HepG2 (cell line): ENCODE measurements at places on chromosomes 4 and X. TPM values are rescaled to one million over a fixed set of nuclear protein-coding genes. Genes with fewer than 3 reads are reported as not detected.

DNA sequence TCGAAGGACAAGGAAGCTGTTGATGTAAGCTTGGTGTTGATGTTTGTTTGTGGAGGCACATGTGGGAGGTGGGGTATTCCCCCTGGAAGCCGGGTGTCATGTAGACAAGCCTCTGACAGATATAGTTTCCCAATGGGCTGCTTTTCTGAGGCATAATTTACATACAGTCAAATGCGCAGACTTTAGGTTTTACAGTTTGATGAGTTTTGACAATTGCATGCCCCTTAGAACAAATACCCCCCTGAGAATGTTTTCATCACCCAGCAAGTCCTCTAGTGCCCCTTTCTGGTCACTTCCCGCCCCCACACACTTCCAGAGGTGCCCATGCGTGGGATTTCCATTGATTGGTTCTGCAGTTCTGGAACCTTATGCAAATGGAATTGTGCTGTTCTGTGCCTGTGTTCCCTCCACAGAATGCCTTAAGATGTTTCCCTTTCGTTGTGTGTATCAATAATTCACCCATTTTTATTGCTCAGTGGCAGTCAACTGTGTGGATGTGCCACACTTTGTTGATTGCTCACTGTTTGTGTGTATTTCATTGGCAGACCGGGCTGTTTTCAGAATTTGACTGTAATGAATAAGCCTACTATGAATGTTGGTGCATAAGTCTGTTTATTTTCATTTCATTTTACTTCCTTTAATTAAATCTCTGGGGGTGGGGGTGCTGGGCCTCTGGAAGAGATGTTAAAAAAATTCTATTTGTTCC is 8.5 kb downstream of the EVC start:
- DNase-seq, result no peak

- no peak for DNase-seq
Measured at GRCh38 chr4:8308856-8309771, 39.6 kb downstream of the HTRA3 start.

GRCh38 chr4:53019485-53020382 is 157.6 kb downstream of the RASL11B start:
- DNase-seq, result peak; percentile 94

GRCh38 chr4:148834804-148835631 is 392.8 kb upstream of the NR3C2 start:
- DNase-seq, result no peak

DNA sequence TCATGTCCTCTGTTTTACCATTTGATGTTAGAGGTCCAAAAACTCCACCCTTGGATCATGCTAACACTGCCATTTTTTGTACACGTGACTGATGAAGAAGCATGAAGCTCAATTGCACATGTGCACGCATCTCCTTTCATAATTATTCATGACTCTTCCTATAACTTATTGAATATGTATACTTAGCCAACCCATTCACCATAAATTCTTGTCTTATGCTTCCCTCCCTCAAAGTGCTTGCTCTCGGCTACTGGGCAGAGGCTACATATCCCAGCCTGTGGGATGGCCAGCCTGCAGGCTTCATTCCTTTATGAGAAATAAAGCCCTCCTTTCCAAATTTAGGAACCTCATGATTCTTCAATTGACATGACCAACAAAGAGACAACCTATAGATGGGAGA is 17.5 kb upstream of the BMP15 start:
- no peak for DNase-seq

The AREG gene
- total RNA-seq, result 2.3 and 6.2 TPM in 2 replicates

- DNase-seq, result peak; percentile 72
Measured at GRCh38 chrX:2608638-2609430, 82.3 kb upstream of the CD99 start.

GRCh38 chr4:82745173-82745842 is 53.3 kb downstream of the SCD5 start:
- DNase-seq, result no peak

The GPR143 gene
- total RNA-seq, result 0.60 and 0.89 TPM in 2 replicates
